ENCODE measurements at places on chromosomes 16 and 17.

DNA sequence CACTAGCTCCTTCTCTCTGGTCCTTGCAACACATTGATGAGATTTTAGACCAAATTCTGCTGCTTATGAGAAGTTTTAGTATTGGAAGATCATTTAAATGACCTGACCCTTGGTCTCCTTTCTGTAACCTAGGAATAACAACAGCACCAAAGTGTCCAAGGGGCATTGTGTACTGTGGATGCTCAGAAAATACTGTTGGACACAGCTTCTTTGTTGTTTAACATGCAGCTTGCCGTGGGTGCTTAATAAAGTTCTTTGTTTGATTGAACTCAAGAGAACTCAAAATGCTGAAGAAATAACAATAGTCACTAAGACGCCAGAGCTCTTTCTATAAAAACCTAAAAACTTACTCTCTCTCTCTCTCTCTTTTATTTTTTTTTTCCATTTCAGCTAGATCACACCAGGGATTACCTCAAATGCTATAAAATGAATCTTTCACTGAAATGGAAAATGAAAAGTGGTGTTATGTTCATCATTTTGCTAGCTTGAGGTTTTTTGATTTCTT is 548.9 kb upstream of the CDH8 start:
- no peak for DNase-seq

- no peak for DNase-seq
These were observed 10.2 kb downstream of the DPEP1 start for GRCh38 chr16:89623511-89624261.

DNA sequence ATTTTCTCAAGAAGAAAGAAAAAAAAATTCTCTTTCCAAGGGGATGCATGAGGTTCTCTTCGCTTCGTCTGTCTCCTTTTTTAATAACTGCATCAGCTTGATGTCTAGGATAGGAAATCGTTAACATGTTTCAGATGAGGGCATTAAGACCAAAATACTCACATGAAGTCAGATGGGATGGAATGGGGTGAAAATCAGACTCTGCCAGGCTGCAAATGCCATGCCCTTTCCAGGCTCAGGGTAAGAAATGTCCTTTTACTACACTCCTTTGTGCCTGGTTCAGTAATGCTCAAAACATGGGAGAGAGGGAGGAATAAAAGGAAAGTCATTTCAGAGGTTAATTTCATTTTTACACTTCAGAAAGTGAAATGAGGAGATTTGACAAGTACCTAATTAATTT is 21.7 kb upstream of the ERCC4 start:
- no peak for DNase-seq

- DNase-seq, result no peak
These were observed 874 bp downstream of the CMTM3 start for GRCh38 chr16:66605177-66605978.

DNA sequence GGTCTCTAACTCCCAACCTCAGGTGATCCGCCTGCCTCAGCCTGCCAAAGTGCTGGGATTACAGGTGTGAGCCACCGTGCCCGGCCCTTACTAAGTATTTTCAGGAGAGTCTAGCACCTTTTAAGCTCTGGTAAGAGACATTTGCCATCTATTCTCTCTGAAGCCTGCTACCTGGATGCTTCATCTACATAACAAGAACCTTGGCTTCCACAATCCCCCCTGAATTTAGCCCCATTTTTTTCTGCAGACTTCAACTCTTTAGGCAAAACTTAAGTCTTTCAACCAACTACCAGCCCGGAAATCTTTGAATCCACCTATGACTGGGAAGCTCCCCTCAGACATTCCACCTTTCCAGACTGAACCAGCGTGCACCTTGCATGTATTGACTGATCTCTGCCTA is 14.0 kb upstream of the UBE2I start:
- no peak for DNase-seq

GRCh38 chr17:45428050-45428617 is 4.5 kb downstream of the ARHGAP27 start:
- DNase-seq, result peak; percentile 90

DNA sequence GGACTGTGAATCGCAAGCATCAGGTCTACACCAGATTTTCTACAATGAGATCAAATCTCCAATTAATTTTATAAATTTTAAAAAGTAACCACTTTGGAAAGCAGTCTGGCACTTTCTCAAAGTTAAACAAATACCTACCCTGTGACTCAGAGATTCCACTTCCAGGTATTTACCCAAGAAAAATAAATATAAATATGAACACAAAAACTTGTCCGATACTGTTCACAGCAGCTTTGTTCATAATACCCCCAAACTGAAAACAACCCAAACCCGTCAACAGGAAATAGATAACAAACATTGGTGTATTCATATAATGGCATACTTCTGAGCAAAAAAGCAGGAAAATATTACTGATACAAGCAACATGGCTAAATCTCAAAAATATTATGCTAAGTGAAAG is 12.1 kb downstream of the ZDHHC7 start:
- DNase-seq, result no peak

GRCh38 chr17:50899005-50899460 is 32.9 kb upstream of the TOB1 start:
- no peak for DNase-seq

DNA sequence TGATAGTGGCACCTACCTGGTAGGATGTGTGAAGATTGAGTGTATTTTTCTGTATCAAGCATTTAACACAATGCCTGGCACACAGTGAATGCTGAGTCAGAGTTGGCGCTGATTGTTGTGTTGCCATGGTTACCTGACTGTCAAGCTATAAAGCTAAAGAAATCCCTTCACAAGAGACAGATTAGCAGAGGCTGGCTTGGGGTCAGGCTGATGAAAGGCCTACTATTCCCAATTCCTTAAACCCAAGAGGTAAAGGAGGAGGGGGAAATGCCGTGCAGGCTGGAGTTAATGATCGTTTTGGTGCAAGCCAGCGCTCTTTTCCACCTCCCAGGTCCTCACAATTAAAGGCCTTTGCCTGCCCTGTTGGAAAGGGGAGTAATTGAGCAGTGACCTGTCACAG is 5.9 kb downstream of the CLEC19A start:
- no peak for DNase-seq

DNA sequence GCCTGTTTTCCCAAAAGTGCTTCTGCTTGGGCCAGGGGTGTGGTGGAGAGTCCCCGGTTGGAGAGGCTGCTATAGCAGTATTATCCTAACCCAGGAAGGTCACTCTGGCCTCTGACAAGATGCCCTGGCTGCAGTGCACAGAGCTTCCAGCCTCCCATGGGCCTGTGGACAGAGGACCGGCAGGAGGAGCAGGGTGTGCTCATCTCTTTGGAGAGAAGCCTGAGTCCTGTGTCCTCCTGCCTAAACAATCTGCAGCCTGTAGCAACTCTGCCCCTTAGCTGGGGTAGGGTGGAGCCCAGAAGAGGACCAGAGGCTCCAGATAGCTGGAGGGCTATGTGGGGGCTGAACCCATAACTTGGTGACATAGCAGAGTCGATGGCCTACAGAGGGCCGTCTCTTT is 78.0 kb downstream of the MPRIP start:
- no peak for DNase-seq

DNA sequence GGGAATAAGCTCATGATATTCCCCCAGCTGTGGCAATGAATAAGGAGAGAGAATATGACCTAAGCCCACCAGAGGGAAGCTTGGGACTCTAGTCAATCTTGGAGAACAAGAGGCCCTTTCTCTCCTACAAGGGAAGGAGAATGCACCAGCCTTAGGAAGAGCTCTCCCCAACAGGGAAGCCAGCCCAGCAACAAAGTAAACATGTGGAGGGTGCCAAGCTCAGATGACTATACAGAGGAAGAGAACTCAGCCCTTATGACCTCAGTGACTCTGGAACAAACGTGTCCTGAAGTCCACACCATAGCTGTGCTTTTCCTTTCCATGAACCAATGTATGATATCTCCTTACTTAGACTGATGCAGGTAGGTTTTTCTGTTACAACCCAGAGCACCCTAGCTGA is 219.7 kb downstream of the GSG1L start:
- DNase-seq, result no peak

DNA sequence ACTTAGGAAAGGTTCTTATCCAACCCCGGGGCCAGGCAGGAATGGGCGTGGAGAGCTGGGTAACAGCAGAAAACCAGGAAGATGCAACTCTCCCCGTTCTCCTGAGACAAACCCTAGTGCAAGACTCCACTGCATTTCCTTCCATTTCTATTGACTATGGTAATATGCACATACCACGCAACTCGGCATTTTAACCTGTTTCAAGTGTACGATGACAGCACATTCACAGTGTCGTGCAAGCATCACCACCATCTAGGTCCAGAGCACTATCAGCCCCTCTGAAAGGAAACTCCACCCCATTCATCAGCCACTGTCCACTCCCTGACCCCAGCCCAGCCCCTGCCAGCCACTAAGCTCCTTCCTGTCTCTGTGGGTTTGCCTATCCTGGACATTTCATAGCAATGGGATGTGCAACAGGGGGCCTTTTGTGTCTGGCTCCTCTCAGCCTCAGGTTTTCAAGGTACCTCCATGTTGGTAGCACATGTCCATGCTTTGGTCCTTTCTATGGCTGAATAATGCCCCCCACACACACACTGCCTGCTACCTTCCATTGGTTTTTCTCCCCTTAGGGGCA is 441.9 kb downstream of the SOX9 start:
- no peak for DNase-seq

DNA sequence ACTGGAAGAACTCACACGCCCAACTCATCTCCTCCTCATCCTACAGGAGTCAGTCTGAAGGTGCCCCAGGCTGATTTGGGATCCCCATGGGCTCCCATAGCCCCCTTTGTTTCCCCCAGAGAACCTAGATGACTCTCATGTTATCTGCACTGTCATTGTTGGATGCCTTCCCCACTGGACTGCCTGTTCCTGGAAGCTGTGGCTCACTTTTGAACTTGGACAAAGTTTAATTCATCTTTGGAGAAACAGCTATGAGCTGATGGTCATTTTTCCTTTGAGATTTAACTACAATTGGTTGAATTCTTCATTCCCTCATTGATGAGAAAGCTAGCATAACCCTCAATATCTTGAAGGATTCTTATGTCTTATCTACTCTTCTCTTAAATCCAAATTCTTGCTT is 186.6 kb downstream of the SALL1 start:
- DNase-seq, result no peak

DNA sequence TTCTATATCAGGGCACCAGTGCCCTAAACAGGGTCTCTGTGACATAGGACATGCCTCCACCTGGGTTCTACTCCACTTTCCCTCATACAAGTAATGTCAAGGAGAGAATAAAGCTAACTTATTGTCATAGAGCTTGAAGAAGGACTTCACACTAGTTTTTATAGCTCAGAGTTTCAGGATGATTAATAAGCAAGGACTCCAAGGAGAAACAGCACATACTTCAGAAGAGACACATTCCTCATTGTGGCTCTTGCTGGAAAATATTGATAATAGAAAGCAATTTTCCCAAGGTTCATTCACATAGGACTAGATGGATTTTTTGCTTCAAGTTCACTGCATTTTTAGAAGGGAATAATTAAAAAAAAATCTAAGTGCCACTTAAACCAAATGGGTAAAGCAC is 133.3 kb downstream of the CA10 start:
- no peak for DNase-seq

DNA sequence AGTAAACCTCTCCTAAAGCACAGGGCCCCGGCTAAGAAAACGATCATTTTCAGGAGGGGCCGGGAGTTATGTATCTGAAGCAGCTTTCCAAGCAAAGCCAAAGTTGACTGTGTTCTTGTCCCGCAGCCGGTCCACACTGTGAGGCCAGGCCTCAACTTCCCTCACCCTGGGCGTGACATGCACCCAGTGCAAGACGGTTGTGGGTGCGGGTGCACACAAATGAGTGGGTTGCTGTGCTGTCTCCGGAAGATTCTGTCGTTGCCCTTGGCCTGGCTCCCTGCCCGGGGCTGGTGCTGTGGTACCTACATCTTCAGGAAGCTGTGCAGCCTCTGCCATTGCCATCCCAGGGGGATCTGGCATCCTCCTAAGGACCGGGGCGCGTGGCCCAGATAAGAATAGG is 16.6 kb downstream of the MLYCD start:
- DNase-seq, result no peak

DNA sequence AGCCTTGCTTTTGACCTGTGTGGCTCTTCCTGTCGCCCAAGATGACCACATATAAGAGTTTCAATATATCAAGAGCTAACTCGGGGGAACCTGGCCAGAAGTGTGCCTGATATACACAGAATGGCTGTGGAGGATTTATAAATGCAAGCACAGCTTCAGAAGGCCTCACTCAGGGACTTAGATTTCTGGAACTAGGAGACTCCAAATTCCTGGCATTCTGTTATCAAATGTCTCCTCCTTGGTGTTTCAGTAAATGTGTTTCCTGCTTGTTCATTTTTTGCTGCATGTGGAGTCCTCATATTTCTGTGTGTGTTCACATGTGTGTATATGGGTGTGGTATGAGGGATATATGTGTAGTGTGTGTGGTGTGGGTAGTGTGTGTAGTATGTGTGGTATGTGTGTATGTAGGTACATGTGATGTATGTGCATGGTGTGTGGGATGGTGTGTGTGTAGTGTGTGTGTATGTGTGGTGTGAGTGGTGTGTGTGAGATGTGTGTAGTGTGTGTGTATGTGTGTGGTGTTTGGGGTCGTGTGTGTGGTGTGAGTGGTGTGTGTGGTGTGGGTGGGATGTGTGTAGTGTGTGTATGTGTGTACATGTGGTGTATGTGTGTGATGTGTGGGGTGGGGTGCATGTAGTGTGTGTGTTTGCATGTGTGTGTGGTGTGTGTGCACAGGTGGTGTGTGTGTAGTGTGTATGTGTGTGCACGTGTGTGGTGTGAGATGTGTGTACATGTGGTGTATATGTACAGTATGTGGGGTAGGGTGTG is 981 bp upstream of the CD300H start:
- no peak for DNase-seq

- no peak for DNase-seq
These were observed 94.2 kb downstream of the DNAH3 start for GRCh38 chr16:21056396-21056795.

DNA sequence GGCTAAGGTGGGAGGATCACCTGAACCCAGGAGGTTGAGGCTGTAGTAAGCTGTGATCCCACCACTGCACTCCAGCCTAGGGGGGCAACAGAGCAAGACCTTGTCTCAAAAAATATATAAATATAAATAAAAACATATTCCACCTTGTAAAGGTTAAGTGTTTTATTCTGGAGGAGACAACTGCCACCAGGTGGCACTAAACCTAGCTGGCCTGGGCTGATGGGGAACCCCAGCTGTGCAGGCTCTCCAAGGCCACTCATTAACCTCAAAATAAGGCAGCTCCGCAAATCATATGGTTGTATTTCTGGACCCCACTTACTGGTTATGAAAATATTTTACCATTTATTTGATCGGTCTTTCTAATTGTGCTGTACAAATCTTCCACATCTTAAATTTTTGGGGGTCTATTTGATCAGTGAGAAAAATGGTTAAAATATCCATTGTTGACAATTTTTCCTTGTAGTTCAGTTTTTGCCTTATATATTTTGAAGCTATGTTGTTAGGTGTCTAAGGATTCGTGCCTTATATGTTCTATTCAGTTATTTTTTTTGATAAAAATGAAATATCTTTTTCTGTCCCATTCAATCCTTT is 8.5 kb upstream of the ICAM2 start:
- peak; percentile 67 for DNase-seq

DNA sequence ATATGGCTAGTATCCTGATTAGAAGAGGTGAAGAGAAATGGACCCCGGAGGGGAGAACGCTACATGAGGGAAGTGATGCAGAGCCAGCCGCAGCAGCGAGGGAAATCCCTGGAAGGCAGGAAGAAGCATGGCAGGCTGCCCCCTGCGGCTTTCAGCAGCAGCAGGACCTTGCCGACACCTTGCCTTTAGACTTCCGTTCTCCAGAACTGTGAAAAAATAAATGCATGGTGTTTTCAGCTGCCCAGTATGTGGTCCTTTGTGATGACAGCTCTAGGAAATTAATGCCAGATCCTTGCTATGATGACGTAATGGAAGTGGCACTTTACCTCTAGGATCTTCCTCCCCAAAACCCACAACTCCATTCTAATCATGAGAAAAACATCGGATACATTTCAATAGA is 9.7 kb upstream of the ZFP1 start:
- DNase-seq, result no peak

Measured in stimulated activated naive CD8-positive, alpha-beta T cell treated with anti-CD3 and anti-CD28 coated beads, Interleukin-15, amount 100 ng/mL, for 72 hours (primary cell).